ENCODE measurements at places on chromosomes 12 and 14. TPM values are rescaled to one million over a fixed set of nuclear protein-coding genes. Genes with fewer than 3 reads are reported as not detected.
A peak's percentile ranks its signal among the peaks of the same experiment; 100 is the strongest.

DNA sequence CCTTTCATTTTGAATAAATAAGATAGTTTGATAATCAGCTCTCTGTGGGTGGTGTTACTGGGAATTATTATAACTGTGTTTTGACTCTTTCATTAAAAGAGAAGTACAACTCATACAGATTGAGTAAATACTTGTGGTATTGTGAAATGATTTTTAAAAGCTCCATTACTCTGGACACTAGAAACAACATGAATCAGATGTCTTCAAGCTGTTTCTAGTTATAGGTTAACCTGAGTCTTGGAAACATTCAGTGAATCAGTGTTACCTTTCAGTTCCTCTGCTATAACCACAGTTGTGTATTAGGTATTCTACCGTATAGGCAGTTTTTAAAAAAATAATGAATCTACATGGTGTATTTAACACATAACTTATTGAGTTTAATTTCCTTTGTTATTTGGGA, 128.4 kb upstream of the SSTR1 start:
- DNase-seq, result no peak

- peak; percentile 22 for DNase-seq
These were observed 227.7 kb upstream of the NPAS3 start for GRCh38 chr14:32710731-32711680.

DNA sequence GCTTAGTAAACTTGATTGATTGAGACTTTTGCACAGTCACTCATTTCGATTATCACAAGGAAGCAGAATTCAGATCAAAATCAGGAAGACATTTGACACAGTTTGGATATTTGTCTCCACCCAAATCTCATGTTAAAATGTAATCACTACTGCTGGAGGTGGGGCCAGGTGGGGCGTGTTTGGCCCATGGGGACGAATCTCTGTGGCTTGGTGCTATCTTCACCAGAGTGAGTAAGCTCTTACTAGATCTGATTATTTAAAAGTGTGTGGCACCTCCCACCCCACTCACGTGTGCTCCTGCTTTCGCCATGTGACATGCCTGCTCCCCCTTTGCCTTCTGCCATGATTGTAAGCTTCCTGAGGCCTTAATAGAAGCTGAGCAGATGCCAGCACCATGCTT, 291.4 kb downstream of the PCNX1 start:
- no peak for DNase-seq

DNA sequence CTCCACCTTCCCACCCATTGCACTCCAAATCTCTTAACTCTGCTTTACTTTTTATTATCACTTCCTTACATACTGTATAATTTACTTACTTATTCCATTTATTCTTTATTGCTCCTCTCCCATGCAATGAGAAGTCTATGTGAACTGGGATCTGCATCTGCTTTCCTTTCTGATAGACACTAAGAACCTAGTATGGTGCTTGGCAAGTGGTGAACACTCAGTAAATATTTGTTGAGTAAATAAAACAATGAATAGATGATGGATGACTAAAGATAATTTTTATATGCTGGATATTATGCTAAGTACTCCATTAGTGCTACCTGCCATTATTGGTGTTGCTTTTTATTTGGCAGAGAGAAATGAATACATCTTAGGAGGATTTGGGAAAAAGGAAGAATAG, 151.0 kb downstream of the TPH2 start:
- no peak for DNase-seq

Gene CLEC1B
- not detected for total RNA-seq

DNA sequence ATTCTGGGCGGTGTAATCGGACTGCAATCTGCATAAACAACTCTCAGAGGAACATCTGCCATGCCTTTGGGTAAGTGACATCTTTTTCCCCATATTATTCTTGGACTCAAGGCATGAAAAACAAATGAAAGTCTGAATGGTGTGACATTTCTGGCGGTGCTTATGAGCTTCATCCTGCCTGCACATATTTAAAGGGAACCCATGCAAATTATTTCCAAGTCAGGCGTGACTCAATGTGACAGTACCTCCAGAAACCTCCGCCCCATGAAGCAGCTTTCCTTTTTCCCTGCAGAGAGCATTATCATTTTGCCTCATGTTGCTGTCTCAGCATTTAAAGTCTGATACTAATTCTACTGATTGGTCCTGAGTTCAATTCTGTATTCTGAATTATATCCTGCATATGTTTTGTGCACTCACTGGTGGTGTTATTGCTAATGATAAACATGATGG, 585.4 kb downstream of the SNAPC1 start:
- DNase-seq, result no peak

DNA sequence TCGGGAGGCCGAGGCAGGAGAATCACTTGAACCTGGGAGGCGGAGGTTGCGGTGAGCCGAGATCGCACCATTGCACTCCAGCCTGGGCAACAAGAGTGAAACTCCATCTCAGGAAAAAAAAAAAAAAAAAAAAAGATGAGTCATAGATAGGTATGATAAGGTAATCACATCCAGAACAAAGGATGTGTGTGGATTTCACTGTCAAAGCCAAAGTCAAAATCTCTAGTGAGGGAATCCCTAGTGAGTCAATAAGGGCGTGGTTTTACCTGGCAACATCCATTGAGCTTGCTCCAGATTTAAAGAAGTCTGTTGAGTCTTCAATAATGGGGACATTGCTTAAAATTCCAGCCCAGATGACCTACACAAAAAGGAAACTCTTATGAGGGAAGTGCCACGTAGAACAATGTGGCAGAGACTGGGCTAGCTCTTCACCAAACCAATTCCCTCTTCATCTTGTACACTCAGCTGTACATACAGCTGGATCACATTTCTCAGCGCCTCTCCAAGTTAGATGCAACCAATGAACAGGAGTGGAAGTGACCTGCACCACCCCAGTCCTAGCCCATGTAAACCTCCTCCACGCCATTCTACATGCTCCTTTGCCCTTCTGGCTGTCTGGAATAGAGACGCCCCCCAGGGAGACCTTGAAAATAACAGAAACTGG, 23.4 kb downstream of the ALDH1L2 start:
- DNase-seq, result no peak

DNA sequence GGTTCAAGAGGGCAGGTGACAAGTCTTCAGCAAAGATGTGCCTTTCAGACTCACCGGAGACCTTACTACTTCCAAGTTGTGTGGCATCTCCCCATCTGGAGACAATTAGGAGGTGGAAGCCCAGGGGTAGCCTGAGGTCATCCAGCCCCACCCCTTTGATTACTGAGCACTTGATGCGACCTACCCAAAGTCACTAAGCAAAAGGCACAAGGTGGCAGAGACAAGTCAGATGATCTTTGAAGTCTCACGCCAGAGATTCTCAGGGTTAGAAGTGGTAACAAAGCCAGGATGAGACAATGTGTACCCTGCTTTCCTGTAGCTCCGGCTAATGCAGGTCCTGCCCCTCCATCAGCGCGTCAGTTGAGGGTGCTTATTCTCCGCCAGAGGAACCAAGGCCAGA, 1.4 kb upstream of the FOXN3 start:
- peak; percentile 53 for DNase-seq

GRCh38 chr12:46177837-46178608, 90.8 kb downstream of the SLC38A1 start:
- DNase-seq, result no peak

GRCh38 chr12:10771132-10771733, 31.2 kb downstream of the TAS2R7 start:
- no peak for DNase-seq

Gene JPH4
- 3.6 TPM for total RNA-seq

Gene ING4
- total RNA-seq, result 56.3 TPM

- no peak for DNase-seq
These were observed 67.5 kb upstream of the DAAM1 start for GRCh38 chr14:59120921-59121320.

Gene RAPGEF3
- 27.8 TPM for total RNA-seq

DNA sequence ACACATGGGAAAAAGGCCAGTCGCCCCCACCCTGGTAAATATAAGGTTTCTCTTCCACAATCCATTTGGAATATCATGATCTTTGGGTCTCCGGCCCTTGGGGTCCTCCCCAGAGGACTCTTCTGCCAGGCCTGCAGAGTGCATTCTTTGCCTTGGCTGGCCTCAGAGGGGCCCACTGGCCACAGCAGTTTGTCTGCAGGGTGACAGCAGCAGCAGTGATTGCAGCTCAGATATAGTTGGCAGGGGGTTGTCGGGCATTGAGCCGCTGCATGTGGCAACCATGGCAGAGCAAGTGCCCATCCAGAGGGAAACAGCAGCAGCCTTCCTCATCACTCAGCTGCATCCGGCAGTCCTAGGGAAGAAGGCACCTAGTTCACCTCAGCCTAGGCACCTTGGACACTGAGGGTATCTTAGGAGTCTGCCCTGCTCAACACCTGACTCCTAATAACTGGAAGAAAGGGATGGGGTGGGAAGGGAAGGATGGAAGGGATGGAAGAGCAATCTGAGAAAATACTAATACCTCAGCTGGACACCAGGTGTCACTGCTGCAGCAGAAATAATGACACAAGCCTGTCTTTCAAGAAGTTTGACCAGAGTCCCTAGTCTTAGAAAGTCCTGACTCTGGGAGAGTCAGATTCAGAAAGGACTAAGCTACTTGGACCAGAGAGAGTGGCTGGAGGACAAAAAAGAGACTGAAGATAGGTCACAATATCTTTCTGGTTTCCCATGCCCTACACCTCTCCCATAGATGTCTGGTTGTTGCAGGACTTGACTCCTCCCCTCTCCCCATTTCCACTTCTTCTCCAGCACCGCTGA, 8.9 kb downstream of the AJUBA start:
- no peak for DNase-seq

- peak; percentile 15 for DNase-seq
These were observed 40.8 kb downstream of the CCDC60 start for GRCh38 chr12:119375075-119375882.

- DNase-seq, result no peak
These were observed 57.9 kb downstream of the KDM2B start for GRCh38 chr12:121522971-121523370.

GRCh38 chr12:57110104-57111030, 795 bp downstream of the STAT6 start:
- peak; percentile 81 for DNase-seq

DNA sequence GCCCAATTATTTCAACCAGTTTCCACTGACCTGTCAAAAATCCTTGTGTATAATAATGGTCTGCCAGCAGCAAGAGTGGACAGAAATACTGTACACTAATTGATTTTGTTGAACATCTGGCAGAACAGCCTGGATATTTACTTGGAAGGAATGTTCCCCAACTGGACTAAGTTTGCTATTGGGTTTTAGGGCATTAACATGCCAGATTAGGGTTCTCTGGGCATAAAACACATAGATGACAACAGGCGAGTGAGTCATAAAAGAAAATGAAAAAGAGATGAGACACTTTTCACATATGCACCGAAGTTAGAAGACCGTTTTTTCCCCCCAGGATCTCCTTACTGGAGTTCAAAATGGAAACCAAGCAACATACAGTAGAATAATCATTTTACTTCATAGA, 236.3 kb upstream of the NAV3 start:
- no peak for DNase-seq

GRCh38 chr14:55129086-55129427, at the start of gene LGALS3:
Gene LGALS3 (plus strand): TSS chr14:55129252. CDS start chr14:55137374, 8,122 bp downstream.
- peak; percentile 96 for DNase-seq

Measured in lower leg skin (tissue), 4 donors.